ENCODE measurements at places on chromosomes 12 and 14. TPM values are rescaled to one million over a fixed set of nuclear protein-coding genes. Genes with fewer than 3 reads are reported as not detected.

Gene C14orf132
- total RNA-seq: 1.1 TPM

Gene NXPH4
- total RNA-seq: 1.1 TPM

GRCh38 chr12:52899338-52900035 lies 5.4 kb downstream of the KRT8 start:
- H3K4me3 ChIP-seq: no peak overlapping the region
- H3K36me3 ChIP-seq: no peaks in the 10 kb centered on the region
- no peak overlapping the region for H3K27ac ChIP-seq
- peaks cover 3% of the 10 kb centered on the region for H3K4me1 ChIP-seq
- DNase-seq: no peak

DNA sequence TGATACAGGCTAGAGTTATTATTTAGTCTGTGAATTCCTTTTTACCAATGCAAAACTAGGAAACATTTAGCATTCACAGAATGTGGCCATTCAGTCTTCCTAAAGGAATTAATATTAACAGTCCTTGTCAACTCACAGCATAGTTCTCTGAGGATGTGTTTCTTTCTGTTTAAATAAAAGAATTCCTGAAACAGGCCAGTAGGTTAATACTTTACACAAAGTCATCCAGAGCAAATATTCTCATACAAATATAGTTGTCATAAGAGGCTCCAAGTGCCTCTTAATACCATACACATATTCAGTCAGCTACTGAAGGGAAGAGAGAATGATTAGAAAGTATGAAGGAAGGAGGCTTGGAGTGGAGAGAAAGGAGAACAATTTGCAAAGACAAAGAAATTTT lies 120.1 kb downstream of the LMNTD1 start:
- H3K36me3 ChIP-seq: no peaks in the 10 kb centered on the region
- H3K27ac ChIP-seq: no peak overlapping the region
- peaks cover 22% of the 10 kb centered on the region for H3K4me1 ChIP-seq
- no peak overlapping the region for H3K4me3 ChIP-seq
- no peak for DNase-seq
- H3K27me3 ChIP-seq: no peaks in the 10 kb centered on the region

DNA sequence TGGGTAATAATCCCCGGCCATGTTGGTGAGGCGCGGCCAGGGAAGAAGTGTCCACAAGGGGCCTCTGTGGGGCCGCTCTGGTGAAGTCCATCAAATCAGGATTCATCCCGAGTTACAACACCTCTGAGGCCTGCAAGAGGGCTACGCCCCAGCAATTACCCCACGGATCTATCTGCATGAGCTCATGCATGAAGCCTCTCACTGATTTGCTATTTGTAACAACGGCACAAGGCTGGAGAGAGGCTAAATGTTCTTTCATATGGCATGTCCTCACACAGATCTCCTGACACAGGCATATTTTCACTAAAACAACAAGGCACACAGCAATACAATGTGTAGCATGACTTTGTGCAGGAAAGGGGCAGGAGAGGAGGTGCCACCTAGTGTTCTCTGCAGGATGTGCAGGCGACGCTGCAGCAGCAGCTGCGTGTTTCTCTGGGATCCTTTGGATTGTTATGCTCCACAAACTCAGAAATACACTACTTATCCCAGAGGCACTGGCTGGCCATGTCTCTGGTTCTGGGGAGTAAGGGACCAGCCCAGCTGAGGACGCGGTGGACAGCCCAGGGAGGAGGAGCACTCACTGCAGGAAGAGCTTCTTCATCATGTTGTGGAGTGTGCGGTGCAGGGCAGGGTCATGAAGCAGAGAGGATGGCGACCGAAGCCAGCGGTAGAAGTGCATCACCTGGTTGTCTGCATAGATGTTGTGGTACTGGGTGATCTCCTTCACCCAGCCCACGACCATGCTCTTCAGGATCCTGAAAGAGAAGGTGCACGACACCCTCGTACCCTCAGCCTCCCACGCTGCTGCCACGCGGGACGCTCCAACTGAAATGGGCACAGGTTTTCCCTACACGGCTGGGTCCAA lies 20.2 kb downstream of the P2RX2 start:
- H3K27me3 ChIP-seq: no peaks in the 10 kb centered on the region

DNA sequence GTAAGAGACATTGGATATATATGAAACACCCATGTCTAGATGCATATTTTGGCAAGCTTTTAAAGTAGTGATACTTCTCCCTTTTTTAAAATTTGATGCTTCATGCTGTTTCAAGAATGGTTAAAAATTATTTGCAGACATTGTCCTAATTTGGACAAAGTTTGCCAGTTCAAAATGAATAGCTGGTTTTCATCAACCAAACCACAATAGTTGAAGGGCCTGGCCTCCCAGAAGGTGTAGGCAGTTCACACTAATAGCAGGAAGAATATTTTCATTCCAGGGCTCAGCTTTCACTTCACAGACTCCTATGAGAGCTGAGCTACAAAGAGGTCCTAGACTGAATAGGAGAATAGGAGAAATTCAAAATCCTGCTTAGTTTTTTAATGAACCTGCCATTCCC lies 78.7 kb downstream of the STXBP6 start:
- H3K27ac ChIP-seq: no peak overlapping the region
- peaks cover 2% of the 10 kb centered on the region for H3K27me3 ChIP-seq
- H3K4me3 ChIP-seq: no peak overlapping the region
- no peaks in the 10 kb centered on the region for H3K4me1 ChIP-seq
- no peaks in the 10 kb centered on the region for H3K36me3 ChIP-seq
- DNase-seq: no peak

DNA sequence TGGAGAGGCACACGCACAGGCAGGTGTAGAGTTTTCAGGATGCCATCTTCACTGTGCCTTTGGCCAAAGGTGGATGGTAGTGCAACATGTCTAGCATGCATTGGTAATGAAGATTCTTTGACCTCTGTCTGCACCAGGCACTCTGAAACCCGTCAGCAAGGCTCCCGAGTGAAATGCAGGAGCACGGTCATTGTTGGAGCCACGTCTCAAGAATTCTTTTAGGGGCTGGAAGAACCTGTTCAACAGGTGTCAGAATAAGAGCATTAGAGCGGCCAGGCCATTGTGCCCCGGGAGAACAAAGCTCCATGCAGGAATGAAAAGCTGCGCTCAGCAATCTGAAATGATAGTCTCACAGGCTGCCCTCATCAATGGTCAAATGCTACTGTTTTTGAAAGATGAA lies 40.2 kb upstream of the DICER1 start:
- no peak for DNase-seq
- H3K36me3 ChIP-seq: no peaks in the 10 kb centered on the region
- H3K4me3 ChIP-seq: no peak overlapping the region

- peak; percentile 19 for DNase-seq
- H3K4me1 ChIP-seq: peaks cover 74% of the 10 kb centered on the region
- H3K27me3 ChIP-seq: peaks cover 28% of the 10 kb centered on the region
- peak overlapping the region; percentile 31 for H3K4me3 ChIP-seq
- peaks cover 5% of the 10 kb centered on the region for H3K36me3 ChIP-seq
Measured at GRCh38 chr14:70893858-70894291, 13.4 kb upstream of the PCNX1 start.
